ENCODE measurements at places on chromosomes 12 and 14. TPM values are rescaled to one million over a fixed set of nuclear protein-coding genes. Genes with fewer than 3 reads are reported as not detected.
A peak's percentile ranks its signal among the peaks of the same experiment; 100 is the strongest.

Gene PEX5
- total RNA-seq = 51.8 TPM

DNA sequence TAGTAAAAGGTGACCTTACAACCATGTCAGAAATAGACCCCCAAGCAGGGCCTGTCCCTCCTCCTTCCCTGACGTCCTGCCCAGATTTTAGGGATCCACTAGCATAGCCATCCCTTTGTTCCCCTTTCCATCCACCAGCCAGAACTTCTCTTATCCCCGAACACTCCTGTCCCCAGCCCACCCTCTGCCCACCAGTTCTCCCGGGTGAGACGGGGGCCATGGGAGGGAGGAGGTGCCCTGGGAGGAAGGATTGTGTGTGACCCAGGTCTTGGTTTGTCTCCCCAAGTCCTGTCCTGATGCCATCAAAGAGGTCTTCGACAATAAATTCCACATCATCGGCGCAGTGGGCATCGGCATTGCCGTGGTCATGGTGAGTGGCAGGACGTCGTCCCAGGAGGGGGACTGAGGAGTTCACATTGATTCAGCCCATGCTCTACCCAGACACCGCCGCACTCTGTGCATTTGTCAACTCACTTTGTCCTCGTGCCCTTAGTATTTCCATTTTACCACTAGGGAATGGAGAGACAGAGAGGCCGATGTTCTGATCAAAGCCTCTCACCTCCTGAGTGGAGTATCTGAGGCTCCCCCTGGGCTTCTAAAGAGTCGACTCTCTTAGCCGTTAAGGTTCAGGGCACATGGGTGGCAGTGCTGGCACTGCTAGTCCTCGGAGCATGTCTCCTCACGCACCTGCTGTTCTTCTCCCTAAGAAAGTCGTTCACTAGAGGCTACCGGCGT lies 35.9 kb downstream of the CD9 start:
- peaks cover 4% of the 10 kb centered on the region for H3K4me1 ChIP-seq
- H3K27me3 ChIP-seq = no peaks in the 10 kb centered on the region
- no peak for DNase-seq
- H3K36me3 ChIP-seq = no peaks in the 10 kb centered on the region
- H3K27ac ChIP-seq = no peak overlapping the region

DNA sequence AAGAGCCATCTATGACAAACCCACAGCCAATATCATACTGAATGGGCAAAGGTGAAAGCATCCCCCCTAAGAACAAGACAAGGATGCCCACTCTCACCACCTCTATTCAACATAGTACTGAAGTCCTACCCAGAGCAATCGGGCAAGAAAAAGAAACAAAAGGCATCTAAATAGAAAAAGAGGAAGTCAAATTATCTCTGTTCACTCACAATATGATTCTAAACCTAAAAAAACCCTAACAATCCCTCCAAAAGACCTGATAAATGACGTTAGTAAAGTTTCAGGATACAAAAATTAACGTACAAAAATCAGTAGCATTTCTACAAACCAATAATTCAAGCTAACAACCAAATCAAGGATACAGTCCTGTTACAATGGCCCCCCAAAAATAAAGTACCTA lies 26.9 kb downstream of the MDM1 start:
- H3K36me3 ChIP-seq = no peaks in the 10 kb centered on the region
- no peaks in the 10 kb centered on the region for H3K4me1 ChIP-seq
- no peak for DNase-seq
- H3K4me3 ChIP-seq = no peak overlapping the region
- no peaks in the 10 kb centered on the region for H3K27me3 ChIP-seq

GRCh38 chr14:28765169-28765830 lies 1.3 kb upstream of the FOXG1 start:
- peaks cover 27% of the 10 kb centered on the region for H3K27me3 ChIP-seq
- no peak overlapping the region for H3K4me3 ChIP-seq
- no peaks in the 10 kb centered on the region for H3K36me3 ChIP-seq
- no peaks in the 10 kb centered on the region for H3K4me1 ChIP-seq
- DNase-seq = no peak

DNA sequence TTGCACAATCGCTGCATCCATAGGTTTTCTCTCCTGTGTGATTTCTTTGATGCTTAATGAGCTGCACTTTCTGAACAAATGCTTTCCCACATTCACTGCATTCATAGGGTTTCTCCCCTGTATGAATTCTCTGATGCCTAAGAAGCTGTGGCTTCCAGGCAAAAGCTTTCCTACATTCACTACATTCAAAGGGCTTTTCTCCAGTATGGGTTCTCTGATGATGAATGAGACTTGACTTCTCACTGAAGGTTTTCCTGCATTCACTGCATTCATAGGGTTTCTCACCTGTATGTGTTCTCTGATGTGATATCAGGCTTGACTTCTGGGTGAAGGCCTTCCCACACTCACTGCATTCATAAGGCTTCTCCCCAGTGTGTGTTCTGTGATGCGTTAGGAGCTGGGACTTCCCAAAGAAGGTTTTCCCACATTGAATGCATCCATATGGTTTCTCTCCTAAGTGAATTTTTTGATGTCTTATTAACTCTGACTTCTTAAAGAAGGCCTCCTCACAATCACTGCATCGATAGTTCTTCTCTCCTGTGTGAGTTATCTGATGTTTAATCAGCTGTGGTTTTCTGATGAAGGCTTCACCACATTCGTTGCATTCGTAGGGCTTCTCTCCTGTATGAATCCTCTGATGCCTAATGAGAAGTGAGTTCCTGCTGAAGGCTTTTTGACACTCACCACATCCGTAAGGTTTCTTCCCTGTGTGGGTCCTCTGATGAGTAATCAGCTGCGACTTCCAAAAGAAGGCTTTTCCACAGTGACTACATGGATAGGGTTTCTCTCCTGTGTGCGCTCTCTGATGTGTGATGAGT lies 30.3 kb downstream of the ZNF605 start:
- no peak overlapping the region for H3K27ac ChIP-seq
- H3K27me3 ChIP-seq = no peaks in the 10 kb centered on the region
- no peaks in the 10 kb centered on the region for H3K36me3 ChIP-seq
- no peak overlapping the region for H3K4me3 ChIP-seq
- no peak for DNase-seq

Gene GPR84
- total RNA-seq = 0.27 TPM

DNA sequence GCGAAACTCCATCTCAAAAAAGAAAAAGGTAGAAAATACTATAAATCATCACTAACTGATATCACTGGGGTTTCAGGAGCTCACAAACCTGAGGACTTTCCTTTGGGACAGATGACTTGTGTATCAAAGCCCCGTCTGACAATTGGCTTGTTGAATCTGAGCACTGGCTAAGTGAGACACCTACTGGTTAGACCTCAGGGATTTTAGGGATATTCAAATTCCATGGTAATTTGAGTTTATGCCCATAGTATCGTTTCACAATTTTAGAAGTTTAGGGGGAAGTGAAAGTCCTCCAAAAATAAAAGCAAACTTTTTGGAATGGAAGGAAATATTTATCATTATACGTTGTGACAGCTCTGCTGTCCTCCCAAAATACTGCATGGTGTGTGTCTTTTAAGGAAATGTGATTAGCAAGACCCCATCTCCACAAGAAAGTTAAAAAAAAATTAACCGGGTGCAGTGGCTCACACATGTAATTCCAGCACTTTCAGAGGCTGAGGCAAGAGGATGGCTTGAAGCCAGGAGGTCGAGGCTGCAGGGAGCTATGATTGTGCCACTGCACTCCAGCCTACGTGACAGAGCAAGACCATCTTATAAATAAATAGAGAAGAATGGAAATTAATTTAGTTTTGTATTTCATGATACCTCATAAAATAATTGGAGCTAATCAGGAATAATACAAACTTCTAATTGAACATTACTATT lies 49.2 kb downstream of the FBXL14 start:
- no peak overlapping the region for H3K4me3 ChIP-seq
- no peak overlapping the region for H3K27ac ChIP-seq
- H3K4me1 ChIP-seq = no peaks in the 10 kb centered on the region
- no peak for DNase-seq
- H3K27me3 ChIP-seq = no peaks in the 10 kb centered on the region

- no peaks in the 10 kb centered on the region for H3K27me3 ChIP-seq
- DNase-seq = no peak
Observed at GRCh38 chr14:61099216-61099835, 118.3 kb downstream of the SLC38A6 start.

DNA sequence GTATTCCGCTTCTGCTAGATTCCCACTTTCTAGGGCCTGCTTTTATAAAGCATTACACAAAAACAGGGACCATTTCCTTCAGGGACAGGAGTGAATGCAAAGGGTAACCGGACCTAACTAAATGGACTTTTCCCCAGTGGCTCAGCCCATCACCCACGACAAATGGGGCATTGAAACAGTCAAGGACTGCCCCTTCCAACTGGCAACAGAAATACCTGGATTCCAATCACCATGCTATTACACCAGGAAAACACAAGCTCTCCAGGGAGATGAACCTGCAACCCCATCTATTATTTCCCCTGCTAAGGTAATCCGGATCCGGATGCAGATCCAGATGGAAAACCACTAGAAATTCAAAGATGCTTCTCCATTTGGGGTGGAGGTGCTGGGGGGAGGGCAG lies 1.0 kb downstream of the MPHOSPH9 start:
- no peaks in the 10 kb centered on the region for H3K27me3 ChIP-seq
- peaks cover 14% of the 10 kb centered on the region for H3K4me1 ChIP-seq

- no peaks in the 10 kb centered on the region for H3K4me1 ChIP-seq
- no peak overlapping the region for H3K27ac ChIP-seq
- H3K36me3 ChIP-seq = no peaks in the 10 kb centered on the region
- H3K4me3 ChIP-seq = no peak overlapping the region
- DNase-seq = no peak
Observed at GRCh38 chr12:52667509-52667908, 12.7 kb downstream of the KRT1 start.

- DNase-seq = no peak
- H3K4me1 ChIP-seq = no peaks in the 10 kb centered on the region
- H3K4me3 ChIP-seq = no peak overlapping the region
- no peaks in the 10 kb centered on the region for H3K27me3 ChIP-seq
- no peaks in the 10 kb centered on the region for H3K36me3 ChIP-seq
- H3K27ac ChIP-seq = no peak overlapping the region
Observed at GRCh38 chr12:69161829-69162228, 77.5 kb upstream of the CPSF6 start.

Gene TTC9
- total RNA-seq = 1.2 TPM

DNA sequence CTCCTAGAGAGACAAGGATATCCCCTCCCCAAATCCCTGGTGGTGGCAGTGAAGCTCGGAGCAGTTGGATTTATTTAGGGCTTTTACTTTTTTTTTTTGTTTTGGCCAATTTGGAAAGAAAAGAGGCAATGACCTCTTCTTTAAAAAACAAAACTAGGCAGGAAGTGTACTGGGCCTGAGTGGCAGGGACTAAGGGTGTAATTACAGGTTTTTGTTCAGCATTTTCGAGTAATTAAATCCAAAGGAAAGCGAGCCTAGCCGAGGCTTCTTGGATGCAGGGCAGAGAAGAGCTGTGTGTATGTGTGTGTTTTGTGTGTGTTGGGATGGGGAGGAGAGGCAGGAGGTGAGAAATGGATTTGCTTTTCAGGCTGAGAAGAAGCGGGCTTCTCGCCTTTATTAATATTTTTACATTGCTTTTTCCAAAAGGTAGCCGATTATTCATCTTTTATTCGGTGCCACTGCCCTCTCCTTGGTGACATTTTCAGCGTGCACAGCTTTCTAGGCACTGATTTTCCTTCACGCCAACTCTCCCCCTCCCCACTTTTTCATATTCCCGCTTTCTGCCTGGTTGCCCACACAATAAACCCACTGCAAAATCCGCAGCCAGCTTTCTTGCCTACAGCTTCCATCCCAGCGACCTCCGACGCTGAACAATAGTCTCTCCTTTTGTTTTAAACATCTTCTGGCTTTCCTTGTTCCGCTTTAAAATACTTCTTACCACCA lies 8.9 kb upstream of the IRF2BPL start:
- no peaks in the 10 kb centered on the region for H3K36me3 ChIP-seq
- DNase-seq = no peak
- no peak overlapping the region for H3K4me3 ChIP-seq
- peaks cover 34% of the 10 kb centered on the region for H3K4me1 ChIP-seq

Gene CTSG
- not detected for total RNA-seq

Gene NTN4
- total RNA-seq = 86.8 TPM

Gene SPIC
- total RNA-seq = not detected

DNA sequence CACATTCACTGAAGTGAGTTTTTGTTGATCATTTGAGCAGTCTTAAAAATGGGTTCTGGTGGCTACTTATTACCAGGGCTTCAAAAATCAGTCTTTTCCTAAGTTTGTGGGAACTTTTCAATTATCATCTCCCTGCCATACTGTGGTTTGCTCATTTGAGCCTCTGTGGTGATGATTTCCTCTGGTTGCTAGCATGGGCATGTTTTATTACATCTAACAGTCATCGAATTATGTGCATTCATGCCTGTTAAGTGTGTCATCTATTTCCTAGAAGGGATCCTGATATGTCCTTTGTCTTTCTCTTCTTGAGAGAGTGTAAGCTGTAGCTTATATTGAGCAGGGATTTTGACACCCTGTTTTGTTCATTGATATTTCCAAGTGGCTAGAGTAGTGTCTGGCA lies 116.8 kb downstream of the WIF1 start:
- H3K27me3 ChIP-seq = no peaks in the 10 kb centered on the region
- no peak for DNase-seq
- H3K36me3 ChIP-seq = no peaks in the 10 kb centered on the region
- H3K4me3 ChIP-seq = no peak overlapping the region

Gene RILPL1
- total RNA-seq = 27.8 TPM

DNA sequence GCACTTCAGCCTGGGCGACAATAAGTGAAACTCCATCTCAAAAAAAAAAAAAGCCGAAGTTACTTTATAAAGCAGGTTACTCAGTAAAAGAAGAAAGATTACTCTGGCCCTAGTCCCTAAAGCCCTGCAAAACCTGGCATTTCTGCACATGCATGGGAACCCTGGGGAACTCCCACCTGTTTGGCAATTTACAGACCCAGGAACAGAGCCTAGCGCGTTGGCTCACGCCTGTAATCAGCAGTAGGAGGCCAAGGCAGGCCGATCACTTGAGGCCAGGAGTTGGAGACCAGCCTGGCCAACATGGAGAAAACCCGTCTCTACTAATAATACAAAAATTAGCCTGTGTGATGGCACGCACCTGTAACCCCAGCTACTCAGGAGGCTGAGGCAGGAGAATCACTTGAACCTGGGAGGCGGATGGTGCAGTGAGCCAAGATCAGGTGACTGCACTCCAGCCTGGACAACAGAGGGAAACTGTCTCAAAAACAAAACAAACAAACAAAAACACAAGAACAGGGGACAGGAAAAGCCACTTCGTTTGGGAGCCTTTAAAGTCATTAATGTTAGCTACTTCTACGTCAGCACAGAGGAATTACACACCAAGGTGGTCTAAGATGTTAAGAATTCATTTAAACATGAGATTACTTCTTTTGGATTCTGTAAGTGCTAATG lies 34.1 kb upstream of the SPTSSA start:
- no peaks in the 10 kb centered on the region for H3K4me1 ChIP-seq
- no peaks in the 10 kb centered on the region for H3K36me3 ChIP-seq
- peak; percentile 52 for DNase-seq

All from uterus (tissue), 4 donors.